ENCODE measurements at places on chromosomes 11 and 22. TPM values are rescaled to one million over a fixed set of nuclear protein-coding genes. Genes with fewer than 3 reads are reported as not detected.

LRRC74B gene
- polyA plus RNA-seq: not detected

KRTAP5-9 gene
- not detected for polyA plus RNA-seq

APOL6 gene
- polyA plus RNA-seq: 8.0 TPM

NPAS4 gene
- not detected for polyA plus RNA-seq

TBX10 gene
- not detected for polyA plus RNA-seq

OR52E4 gene
- not detected for polyA plus RNA-seq

ZP1 gene
- polyA plus RNA-seq: 1.0 TPM

- H3K36me3 ChIP-seq: peaks cover 13% of the 10 kb centered on the region
- H3K4me1 ChIP-seq: no peaks in the 10 kb centered on the region
- H3K27ac ChIP-seq: no peak overlapping the region
- no peaks in the 10 kb centered on the region for H3K27me3 ChIP-seq
- DNase-seq: no peak
- H3K4me3 ChIP-seq: no peak overlapping the region
Measured at GRCh38 chr11:74981888-74982287, 6.8 kb upstream of the NEU3 start.

- no peak overlapping the region for H3K4me3 ChIP-seq
- H3K27me3 ChIP-seq: no peaks in the 10 kb centered on the region
- H3K4me1 ChIP-seq: no peaks in the 10 kb centered on the region
- peaks cover 24% of the 10 kb centered on the region for H3K36me3 ChIP-seq
Measured at GRCh38 chr11:108062336-108062735, 53.6 kb downstream of the CUL5 start.

DNA sequence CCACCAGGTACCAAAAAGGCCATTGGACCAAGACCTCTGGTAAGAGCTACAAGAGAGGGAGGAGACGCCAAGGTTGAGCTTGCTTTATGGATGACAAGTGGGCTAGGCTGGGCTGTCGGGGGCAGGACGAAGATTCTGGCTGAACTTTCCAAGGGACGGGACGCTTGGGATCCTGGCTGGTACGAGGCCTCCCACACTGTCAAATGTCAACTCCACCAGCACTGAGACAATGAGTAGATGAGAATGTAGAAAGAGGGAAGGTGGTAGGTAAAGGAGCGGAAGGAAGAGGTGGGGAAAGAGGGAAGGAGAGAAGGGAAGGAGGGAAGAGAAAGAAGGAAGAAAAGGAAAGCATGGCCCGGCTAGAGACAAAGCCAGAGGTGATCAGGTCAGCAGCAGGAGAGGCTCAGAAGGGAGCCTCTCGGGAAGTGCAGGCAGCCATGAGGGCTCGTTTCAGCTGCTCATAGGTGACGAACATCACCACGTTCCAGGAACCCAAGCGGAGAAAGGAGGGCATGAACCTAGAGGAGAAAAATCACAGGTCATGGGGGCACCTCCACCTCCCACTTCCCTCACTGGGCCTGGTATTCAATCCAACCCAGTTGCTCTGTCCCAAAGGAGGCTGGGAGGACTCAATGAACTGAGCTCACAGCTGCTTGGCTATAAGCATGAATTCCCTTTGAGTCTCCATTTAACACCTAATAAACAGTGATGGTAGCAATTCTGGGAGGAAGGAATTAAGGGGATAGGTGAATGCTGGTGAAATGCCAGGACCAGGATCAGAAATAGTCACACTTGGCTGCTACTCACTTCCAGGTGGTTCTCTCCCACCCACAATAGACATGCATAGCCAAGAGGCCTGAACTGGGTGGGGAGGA lies 7.8 kb downstream of the UCP2 start:
- peaks cover 10% of the 10 kb centered on the region for H3K4me1 ChIP-seq
- no peak for DNase-seq
- H3K27ac ChIP-seq: no peak overlapping the region
- no peaks in the 10 kb centered on the region for H3K36me3 ChIP-seq
- H3K4me3 ChIP-seq: no peak overlapping the region

- H3K27me3 ChIP-seq: peaks cover 5% of the 10 kb centered on the region
- DNase-seq: no peak
- no peaks in the 10 kb centered on the region for H3K36me3 ChIP-seq
- H3K4me1 ChIP-seq: no peaks in the 10 kb centered on the region
- H3K27ac ChIP-seq: no peak overlapping the region
- H3K4me3 ChIP-seq: no peak overlapping the region
Measured at GRCh38 chr11:70089631-70090030, 11.5 kb downstream of the ANO1 start.

DNA sequence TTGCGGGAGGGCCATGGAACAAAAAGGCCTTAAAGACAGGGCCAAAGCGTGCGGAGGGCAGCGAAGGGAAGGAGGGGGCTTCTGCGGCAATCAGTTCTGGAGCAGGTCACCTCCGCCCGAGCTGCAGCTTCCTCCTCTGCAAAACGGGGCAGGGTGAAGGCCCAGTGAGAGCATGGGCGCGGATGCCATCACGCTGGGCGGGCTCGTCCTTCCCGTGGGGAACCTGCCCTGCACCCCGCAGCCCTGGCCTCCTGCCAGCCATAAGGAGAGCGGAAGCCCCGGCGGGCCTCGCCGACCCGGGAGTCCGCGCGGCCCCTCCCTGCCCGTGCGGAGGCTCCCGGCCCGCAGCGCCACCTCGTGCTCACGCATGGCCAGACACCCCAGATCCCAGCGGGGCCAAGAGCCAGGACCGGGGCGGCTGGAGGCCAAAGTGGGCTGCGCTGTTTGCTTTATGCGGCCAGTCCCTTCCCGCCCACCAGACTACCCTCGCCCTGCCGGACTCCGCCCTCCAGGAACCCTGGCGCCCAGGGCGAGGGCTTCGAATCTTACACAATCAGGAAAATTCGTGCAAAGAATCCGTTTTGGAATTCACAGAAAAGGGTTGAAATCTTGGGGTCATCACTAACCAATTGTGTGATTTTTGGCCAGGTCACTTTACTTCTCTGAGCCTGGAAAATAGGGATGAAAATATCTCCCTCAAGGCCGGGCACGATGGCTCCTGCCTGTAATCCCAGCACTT lies 16.1 kb downstream of the TSKU start:
- no peaks in the 10 kb centered on the region for H3K27me3 ChIP-seq
- peak overlapping the region; percentile 54 for H3K4me3 ChIP-seq
- DNase-seq: peak; percentile 88
- H3K27ac ChIP-seq: no peak overlapping the region

GRCh38 chr11:19284881-19285280 lies 44.1 kb upstream of the E2F8 start:
- no peaks in the 10 kb centered on the region for H3K27me3 ChIP-seq
- H3K4me3 ChIP-seq: no peak overlapping the region
- no peak overlapping the region for H3K27ac ChIP-seq
- no peaks in the 10 kb centered on the region for H3K36me3 ChIP-seq
- no peak for DNase-seq

GRCh38 chr11:8283465-8284230 lies 20.0 kb upstream of the LMO1 start:
- no peaks in the 10 kb centered on the region for H3K4me1 ChIP-seq
- H3K27me3 ChIP-seq: peaks cover 35% of the 10 kb centered on the region
- DNase-seq: peak; percentile 16
- no peak overlapping the region for H3K4me3 ChIP-seq
- H3K36me3 ChIP-seq: no peaks in the 10 kb centered on the region

- H3K4me1 ChIP-seq: no peaks in the 10 kb centered on the region
- H3K27me3 ChIP-seq: no peaks in the 10 kb centered on the region
- no peak overlapping the region for H3K4me3 ChIP-seq
- 0 out of 2 replicates have a peak, but pooled peaks cover 3% of the 10 kb centered on the region for H3K36me3 ChIP-seq
- DNase-seq: peak; percentile 24
Measured at GRCh38 chr11:73859671-73860070, 17.0 kb downstream of the COA4 start.

DNA sequence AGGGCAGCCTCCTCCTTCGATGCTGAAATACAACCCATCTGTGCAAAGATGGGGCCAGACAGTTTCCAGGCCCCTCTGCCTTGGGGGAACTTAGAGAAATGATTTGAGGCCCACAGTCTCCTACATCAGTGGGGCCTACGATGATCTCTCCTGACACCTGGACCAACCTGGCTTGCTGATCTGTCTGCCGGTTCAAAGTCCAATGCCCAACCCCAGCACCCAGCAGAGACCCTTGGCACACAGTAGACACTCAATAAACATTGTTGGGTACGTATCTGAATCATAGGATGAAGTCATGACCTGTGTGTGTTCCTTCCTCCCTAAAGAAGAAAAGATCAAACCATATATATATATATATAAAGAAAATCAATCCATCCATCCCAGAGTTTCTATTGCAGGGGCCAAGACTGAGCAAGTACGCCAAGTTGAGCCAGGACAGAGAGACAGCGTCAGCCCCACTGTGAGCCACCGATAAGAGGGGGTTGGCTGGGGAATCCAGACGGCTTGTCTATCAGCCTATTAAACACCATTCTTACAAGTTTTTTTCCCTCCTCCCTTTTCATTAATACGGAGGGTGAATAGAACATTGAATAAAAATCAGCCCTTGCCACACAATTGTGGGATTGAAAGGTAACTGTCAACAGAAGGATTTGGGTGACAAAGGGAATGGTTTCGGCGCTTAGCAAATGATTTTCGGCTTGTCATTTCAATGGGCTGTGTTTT lies 244.1 kb downstream of the MN1 start:
- H3K27ac ChIP-seq: no peak overlapping the region
- H3K27me3 ChIP-seq: peaks cover 1% of the 10 kb centered on the region
- H3K4me1 ChIP-seq: peaks cover 8% of the 10 kb centered on the region
- DNase-seq: no peak
- H3K4me3 ChIP-seq: no peak overlapping the region

GRCh38 chr11:73410627-73411026 lies 34.4 kb downstream of the RELT start:
- no peaks in the 10 kb centered on the region for H3K27me3 ChIP-seq
- peaks cover 33% of the 10 kb centered on the region for H3K4me1 ChIP-seq
- H3K4me3 ChIP-seq: no peak overlapping the region
- peaks cover 6% of the 10 kb centered on the region for H3K36me3 ChIP-seq
- DNase-seq: no peak
- H3K27ac ChIP-seq: no peak overlapping the region

DNA sequence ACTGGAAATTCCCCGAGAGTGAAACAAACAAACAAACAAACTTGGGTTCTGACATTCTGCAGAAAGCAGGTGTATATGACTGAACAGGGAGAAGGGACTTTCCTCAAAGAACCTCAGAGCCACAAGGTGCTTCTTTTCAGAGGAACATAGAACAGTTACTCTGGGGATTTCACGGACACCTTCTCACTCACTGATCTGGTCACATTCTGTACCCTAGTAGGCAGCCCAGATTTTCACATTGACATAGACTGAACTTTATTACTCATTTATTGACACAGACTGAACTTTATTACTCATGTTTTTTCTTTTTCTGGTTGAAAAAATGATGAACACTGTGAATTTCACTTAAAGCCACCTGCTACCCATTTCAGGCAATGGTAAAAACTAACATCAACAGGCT lies 263.0 kb downstream of the OPCML start:
- no peak for DNase-seq
- no peaks in the 10 kb centered on the region for H3K27me3 ChIP-seq
- no peaks in the 10 kb centered on the region for H3K4me1 ChIP-seq

DNA sequence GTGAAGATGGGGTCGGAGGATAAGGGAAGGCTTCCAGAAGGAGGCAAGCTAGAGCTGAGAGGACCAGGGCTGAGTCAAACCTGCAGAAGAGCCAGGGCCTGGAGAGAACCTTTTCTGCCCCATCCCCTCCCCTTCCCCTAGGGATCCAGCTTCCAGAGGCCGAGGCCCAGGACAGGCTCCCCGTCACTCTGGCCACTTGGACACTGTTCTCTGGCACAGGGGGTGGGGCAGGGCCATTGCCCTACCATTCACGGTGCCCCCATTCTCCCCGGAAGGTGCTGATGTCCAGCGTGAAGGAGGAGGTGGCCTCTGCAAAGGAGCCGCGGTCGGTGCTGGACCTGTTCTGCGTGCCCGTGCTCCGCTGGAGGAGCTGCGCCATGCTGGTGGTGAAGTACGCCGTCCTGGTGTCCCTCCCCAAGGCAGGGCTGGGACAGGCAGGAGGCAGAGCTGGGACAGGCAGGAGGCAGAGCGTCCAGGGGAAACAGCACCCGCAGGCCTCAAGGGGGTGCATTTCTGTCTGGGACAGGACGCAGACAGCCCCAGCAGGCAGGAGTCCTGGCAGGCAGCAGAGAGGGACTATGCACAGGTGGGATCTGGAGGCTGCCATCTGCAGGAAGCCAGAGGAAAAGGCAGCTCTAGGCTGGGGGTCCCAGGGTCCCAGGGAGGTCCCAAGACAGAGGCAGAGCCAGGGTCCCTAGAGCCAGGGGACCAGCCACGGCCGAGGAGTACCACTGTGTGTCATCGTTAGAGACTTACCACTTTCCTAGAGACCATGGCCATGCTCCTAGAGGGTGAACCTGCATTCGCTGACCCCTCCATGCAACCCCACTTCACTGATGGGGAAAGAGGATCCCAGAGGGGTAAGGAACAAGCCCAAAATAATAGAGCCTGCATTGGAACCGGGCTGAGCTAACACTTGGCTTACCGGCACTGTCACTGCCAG lies 25.8 kb upstream of the SLC22A12 start:
- DNase-seq: no peak
- H3K4me3 ChIP-seq: no peak overlapping the region
- H3K27ac ChIP-seq: no peak overlapping the region
- H3K27me3 ChIP-seq: no peaks in the 10 kb centered on the region
- no peaks in the 10 kb centered on the region for H3K36me3 ChIP-seq

DNA sequence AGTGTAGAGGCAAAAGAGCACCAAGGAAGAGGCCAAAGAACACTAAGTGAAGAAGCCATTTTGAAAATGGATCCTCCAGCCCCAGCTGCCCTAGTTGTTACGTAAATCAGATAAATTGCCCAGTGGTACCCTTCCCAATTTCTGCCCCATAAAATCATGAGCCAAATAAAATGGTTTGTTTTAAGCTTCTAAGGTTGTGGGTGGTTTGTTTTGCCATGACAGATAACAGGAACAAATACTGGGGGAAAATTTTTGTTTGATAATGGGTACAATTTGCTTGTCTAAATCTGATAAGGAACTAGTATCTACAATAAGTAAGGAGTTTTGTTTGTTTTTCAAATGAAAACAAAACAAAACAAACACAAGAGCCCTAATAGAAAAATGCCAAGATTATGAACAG lies 30.6 kb upstream of the HSD17B12 start:
- no peak overlapping the region for H3K4me3 ChIP-seq
- no peaks in the 10 kb centered on the region for H3K36me3 ChIP-seq

- H3K27ac ChIP-seq: no peak overlapping the region
- DNase-seq: no peak
- H3K36me3 ChIP-seq: 0 out of 2 replicates have a peak, but pooled peaks cover 16% of the 10 kb centered on the region
- no peaks in the 10 kb centered on the region for H3K27me3 ChIP-seq
- peaks cover 7% of the 10 kb centered on the region for H3K4me1 ChIP-seq
Measured at GRCh38 chr11:74072286-74072685, 63.4 kb upstream of the UCP3 start.

GRCh38 chr11:70504246-70505020 lies 106.1 kb downstream of the CTTN start:
- no peaks in the 10 kb centered on the region for H3K36me3 ChIP-seq
- no peak overlapping the region for H3K27ac ChIP-seq
- no peaks in the 10 kb centered on the region for H3K4me1 ChIP-seq
- H3K4me3 ChIP-seq: no peak overlapping the region
- no peaks in the 10 kb centered on the region for H3K27me3 ChIP-seq

- peak within 1 kb of the TSS; percentile 72 for H3K4me3 ChIP-seq
- H3K27ac ChIP-seq: peak within 1 kb of the TSS; percentile 47
- no peaks in the 10 kb centered on the region for H3K36me3 ChIP-seq
- no peaks in the 10 kb centered on the region for H3K27me3 ChIP-seq
Measured at GRCh38 chr22:23144932-23145877, at the start of gene RAB36. Gene RAB36 (plus strand): TSS chr22:23145477. CDS start chr22:23146617, 1,140 bp downstream.

GRCh38 chr11:131449036-131450019 lies 78.9 kb downstream of the NTM start:
- H3K27me3 ChIP-seq: peaks cover 52% of the 10 kb centered on the region
- H3K36me3 ChIP-seq: no peaks in the 10 kb centered on the region
- H3K4me3 ChIP-seq: no peak overlapping the region
- no peak overlapping the region for H3K27ac ChIP-seq
- H3K4me1 ChIP-seq: no peaks in the 10 kb centered on the region

All from GM23248 (cell line).